ENCODE measurements at places on chromosomes 11 and 22.

DNA sequence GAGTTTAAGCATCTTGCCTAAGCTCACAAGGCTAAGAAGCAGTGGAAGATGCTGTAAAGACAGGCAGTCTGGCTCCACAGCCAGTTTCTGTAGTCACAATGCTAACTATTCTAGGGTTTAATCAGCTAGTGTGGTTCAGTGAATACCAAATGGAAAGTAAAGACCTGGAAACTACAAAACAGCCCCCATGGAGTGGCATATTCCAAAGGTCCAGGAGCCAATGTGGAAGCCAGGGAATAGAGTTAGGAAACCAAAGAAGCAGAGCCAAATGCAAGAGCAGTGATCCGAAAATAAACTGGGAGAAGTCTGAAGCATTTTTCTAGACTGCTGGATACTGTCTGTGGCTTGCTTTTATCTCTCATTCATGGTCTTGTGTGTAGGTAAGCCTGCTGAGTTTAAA lies 731.2 kb upstream of the ANO5 start:
- no peak for DNase-seq

DNA sequence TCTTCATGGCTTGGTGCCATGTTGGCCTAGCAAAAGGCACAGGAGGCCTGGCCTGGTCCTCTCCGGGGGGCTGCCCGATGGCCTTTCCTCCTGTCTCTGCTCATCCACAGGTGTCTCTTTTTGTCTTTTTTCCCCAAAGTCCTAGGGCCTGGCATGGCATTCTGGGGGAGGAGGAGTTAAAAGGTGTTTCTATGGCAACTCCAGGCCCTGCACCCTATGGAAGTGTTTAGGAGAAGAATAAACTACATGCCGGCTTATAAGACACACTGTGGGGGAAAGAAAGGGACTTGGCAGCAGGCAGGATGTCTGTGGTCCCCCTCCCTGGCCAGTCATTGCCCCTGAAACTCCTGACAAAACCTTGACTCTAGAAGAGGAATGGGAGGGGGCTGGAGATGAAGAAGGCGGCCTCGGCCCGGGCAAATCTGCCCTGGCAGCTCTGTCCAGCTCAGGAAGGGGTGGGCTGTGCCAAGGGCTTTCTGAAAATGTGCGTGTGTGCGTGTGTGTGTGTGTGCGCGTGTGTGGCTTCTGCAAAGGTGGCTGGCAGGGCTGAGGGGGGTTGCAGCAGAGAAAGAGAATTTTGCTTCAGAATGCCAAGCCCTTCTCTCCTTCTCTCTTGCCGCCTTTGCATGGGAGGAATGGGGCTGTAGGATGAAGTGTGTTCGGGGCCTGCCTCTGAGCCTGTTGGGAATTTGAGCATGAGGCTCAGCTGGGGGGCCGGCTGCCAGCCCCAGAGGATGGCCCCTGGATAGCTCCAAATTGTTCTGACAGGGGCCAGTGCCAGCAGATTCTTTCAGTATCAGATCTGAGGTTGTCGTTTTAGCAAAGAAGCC lies 3.2 kb downstream of the TIMP3 start:
- no peak for DNase-seq

GRCh38 chr22:44574057-44574639 lies 76.1 kb upstream of the RTL6 start:
- no peak for DNase-seq

DNA sequence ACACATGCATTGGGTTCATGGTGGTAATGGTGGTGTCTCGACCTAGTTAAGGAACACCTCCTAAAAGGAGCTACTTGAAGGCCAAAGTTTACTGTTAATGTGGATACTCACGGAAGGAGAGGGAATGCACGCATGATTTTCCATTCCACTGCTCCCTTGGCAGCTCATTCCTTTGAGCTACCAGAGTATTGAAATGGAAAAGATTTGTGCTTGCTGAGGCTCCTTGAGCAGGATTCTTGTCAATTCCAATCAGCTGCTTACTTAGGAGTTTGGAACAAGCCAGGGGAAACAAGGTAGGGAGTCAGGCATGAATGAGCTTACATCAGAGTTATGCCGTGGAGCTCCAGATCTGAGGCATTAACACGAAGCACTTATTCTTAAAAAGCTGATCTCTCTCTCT lies 108.8 kb downstream of the GRIA4 start:
- no peak for DNase-seq

DNA sequence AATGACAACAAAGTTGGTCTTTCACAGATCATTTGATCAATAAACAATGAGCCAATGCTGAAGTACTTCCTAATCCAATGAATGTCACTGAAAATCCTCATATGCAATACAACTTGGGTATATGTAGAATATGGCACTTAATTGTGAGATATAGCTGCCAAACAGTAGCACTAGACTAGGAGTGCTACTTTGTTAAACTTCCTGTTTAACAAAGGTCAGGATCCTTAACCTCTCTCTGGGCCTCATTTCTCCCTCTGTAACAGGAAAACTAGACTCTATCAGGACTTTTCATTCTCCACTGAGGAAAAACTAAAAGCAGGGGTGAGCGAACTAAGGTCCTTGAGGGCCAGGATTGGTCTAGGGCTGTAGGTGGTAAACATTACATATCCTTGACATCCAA lies 56.1 kb downstream of the PITPNB start:
- no peak for DNase-seq

GRCh38 chr22:38062791-38063190 lies 5.6 kb downstream of the PICK1 start:
- no peak for DNase-seq

- DNase-seq, result no peak
These were observed 20.1 kb upstream of the ADORA2A start for GRCh38 chr22:24407278-24407665.

DNA sequence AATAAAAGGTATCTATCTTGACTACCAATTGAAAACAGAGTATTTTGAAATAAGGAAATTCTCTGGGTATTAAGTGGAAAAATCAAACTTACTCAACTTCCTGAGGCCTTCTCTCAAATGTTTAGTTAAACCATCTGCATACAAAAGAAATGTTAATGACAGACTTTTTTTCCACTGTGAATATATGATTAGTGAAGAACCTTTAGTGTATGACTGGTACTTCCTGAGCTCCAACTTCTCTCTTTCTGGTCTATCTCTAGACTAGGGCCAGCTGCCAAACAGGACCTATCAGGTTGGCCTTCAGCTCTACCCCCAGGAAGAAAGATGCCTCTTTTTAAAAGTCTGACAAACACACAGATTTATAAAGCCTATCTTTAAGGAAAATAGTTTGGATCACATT lies 68.8 kb upstream of the SCUBE2 start:
- DNase-seq, result no peak

GRCh38 chr11:119722281-119722794 lies 6.7 kb downstream of the NECTIN1 start:
- no peak for DNase-seq

DNA sequence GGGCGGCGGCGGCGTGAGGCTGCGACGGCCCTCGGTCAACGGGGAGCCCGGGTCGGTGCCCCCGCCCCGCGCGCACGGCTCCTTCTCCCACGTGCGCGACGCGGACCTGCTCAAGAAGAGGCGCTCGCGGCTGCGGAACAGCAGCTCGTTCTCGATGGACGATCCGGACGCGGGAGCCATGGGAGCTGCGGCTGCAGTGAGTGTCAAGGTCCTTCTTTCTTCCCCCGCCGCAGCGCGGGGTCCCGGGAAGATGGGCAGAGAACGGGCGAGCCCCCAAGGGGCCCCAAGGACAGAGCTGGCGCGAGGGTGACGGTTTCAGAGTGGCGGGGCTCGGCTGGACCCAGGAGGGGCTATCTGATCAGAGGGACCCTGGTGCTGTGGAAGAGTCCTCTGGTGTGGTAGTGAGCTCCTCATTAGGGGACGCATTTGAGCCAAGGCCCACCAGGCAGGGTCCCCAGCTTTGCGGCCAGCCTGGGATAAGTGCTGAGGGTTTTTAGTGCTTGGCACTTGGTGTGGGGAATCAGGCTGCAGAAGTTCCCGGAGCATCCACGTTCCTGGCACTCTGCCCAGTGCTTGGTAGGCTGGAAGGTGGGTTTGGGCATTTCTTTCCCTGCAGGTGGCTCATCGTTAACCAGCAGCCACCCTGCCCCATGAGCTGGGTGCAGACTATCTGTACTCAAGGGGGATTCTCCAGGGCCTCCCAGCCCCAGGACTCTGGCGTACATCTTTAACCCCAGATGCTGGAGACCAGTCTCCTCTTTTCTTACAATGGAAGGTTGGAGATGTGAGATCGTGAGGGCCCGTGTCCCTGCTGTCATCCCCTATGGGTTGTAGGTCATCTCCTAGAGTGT lies 9.8 kb downstream of the EHBP1L1 start:
- DNase-seq, result no peak

GRCh38 chr11:76143274-76143673 lies 63.0 kb downstream of the WNT11 start:
- no peak for DNase-seq

GRCh38 chr11:20668844-20669819 lies at the start of gene NELL1:
Gene NELL1 (plus strand): TSS chr11:20669586.
- DNase-seq, result no peak

- DNase-seq, result no peak
These were observed 85.1 kb downstream of the KIRREL3 start for GRCh38 chr11:126915430-126915829.

DNA sequence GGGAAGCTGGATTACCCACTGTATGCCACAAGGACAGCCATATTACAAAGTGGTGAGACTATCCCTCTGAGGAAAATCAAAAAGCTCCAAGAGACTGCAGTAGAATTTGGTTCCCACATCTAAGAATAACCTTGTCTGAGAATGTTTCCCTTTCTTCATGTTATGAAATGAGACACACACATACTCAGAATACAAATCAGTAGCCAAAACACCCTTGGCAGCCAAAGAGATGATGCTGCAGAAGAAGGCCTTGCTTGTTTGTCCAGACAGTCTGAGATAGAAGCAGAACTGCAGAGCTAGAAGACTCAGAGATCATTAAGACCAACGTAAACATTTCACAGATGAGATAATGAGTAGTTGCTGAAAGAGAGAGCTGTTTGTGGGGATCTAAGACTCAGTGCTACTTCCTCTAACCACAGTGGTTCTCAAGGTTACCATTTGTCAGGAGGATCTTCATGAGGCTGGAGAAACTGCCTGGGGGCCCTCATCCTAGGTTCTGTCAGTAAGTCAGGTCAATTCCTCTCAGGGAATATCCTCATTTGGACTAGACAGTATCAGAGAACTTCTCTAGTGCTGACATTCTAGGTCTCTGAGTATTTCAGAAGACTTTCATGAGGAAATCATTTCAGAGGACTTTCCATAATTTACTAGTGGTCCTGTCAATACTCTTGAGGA lies 38.9 kb downstream of the RELT start:
- no peak for DNase-seq

DNA sequence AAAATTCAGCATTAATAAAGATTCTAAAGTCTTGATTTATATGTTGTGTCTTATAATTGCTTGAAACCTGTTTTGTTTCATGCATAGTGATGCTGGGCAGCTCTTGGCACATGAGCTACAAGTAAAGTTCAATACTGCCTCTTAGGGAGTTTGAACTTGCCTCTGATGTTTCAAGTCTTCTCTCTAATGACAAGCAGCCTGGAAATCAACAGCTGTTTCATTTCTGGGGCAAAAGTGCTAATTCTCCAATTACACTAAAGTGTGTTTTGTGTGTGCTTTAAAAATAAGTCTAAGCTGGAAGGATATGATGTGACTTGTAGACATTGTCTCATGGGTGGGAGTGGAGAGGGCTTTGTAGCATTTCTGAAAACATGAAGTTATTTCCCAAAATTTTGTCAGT lies 23.7 kb upstream of the SESN3 start:
- no peak for DNase-seq

GRCh38 chr11:59208956-59209355 lies 3.8 kb downstream of the MPEG1 start:
- no peak for DNase-seq

DNA sequence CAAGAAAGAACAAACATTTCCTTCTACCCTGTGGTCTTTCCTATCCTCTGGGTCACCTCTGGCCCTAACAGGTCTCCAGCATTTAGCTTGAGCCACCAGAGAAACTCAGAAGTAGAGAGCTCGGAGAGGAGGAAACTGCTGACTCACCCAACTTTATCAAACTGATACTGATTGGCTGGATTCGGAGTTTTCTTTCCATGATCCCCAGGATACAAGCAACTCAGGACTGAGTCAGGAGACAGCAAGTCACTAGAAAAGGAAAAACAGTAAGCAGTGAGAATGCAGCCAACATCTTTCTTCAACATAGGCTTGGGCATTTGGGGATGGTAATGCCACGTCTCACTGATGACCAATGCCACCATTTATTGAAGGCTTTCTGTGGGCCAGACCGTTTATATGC lies 32.7 kb downstream of the THOC5 start:
- DNase-seq, result no peak

GRCh38 chr11:129023968-129024676 lies 81.5 kb upstream of the TP53AIP1 start:
- DNase-seq, result no peak

GRCh38 chr11:94675239-94675638 lies 92.9 kb upstream of the AMOTL1 start:
- no peak for DNase-seq

- DNase-seq, result peak; percentile 28
These were observed 75.0 kb downstream of the JRKL start for GRCh38 chr11:96464700-96465307.

DNA sequence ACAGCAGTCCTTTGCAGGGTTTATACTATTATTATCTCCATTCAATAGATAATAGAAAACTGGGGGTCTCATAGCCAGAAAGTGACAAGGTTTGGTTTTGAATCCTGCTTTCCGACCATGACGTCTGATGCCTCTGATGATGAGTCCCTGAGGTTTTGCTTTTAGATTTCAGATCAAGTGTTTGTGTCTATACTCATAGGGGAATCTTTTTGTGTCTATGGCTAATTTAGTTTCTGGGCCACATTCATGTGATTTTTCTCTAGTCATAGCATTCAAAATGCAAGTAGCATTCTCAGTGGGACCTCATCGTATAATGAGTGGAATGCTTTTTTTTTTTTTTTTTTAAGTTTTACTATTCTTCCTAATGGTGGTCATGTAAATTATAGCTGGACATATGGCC lies 72.9 kb downstream of the TNRC6B start:
- DNase-seq, result no peak

DNA sequence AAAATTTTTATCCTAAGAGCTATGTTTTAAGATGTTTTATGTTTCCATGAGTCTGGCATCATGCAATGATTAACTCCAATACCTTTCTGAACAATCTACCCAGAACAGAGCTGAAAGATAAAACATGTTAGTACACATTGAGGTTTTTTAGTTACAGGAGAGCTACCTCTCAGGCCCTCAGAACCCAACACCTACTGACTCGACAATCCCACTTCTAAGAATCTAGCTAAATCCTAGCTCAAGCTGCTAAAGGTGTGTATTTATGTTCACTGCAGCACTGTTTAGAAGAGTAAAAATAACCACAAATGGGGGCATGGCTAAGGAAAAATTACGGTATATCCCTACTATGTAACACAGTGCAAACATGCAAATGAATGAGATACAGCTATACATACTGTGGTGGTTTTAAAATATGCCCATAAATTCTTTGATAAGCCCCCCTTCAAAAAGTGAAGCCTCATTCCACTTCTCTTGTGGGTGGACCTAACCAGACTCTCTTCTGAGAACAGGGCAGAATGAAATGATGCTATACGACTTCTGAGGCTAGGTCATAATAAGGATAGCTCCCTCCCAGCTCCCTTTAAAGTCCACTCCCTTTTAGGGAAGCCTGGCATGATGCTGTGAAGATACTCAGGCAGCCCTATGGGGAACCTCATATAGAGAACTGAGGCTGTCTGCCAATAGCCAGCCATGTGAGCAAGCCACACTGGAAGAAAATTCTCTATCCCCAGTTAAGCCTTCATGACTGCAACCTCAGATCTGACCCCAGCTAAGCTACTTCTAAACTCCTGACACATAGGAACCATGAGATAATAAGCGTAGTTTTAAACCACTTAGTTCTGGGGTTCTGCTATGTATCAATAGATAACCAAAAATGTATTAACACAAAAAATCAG lies 29.5 kb downstream of the TMEM123 start:
- no peak for DNase-seq
